ENCODE measurements at places on chromosomes 5 and 9.

DNA sequence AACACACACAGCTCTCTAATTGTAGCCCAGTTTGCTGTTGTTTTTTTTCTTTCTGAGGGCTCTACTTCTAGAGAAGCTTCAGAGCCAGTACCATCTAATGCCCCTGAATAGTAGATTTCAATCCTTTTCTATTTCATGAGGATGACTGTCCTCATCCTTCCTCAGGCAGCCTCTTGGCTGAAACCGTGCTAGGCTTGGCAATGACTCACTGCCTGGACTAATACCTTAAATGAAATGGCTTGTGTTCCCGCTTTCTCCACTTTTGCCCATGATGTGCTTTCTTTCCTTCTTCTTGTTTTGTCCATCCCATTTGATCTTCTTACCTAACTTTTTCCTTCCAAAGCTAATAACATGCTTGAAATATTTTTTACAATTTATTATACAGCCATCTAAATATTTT lies 80.1 kb downstream of the ITGA1 start:
- no peak for DNase-seq

DNA sequence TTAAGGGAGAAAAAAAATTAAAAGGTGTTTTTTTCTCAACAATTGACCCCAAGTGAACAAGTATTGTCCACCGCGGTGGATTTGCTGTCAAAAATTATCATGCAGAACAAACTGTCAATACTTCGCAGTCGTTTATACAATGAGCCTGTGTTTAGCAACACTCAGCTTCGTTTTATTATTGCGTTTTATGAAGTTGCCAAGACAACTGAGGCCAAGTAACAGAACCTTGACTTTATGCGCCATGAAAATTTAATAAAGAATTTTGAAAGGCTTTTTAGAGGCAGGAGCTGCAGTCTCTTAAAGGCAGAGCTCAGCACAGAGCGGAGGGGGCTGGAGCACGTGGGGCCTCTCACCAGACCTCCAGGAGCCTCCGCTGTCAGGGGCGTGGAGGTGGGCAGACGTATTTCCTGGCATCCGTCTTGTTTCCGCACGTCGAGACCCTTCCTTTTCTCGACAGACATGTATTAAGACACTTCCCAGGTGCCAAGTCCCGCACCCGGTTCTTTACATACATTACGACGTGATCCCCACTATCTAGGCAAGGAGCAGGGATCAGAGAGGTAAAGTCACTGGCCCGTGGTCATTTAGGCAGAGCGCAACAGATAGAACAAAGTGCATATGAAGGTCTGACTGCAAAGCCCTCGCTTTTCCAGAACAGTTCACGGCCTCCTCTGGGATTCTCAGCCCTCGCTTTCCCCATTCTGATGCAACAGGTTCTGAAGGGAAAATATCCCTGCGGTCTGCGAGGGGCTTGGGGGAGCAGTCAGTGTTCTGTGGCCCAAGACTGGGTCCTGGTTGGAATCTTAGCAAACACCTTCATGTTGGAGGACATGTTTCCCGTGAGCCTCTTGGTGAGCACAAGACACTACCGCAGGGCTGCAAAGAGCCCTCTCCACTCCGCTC lies 164.4 kb downstream of the DAB2IP start:
- no peak for DNase-seq

GRCh38 chr9:98807070-98807813 lies at the start of gene GALNT12:
Gene GALNT12 (plus strand): TSS chr9:98807670. CDS start chr9:98807699, 29 bp downstream.
- no peak for DNase-seq

GRCh38 chr5:129460936-129461710 lies 1.0 kb downstream of the ADAMTS19 start:
- DNase-seq: no peak

DNA sequence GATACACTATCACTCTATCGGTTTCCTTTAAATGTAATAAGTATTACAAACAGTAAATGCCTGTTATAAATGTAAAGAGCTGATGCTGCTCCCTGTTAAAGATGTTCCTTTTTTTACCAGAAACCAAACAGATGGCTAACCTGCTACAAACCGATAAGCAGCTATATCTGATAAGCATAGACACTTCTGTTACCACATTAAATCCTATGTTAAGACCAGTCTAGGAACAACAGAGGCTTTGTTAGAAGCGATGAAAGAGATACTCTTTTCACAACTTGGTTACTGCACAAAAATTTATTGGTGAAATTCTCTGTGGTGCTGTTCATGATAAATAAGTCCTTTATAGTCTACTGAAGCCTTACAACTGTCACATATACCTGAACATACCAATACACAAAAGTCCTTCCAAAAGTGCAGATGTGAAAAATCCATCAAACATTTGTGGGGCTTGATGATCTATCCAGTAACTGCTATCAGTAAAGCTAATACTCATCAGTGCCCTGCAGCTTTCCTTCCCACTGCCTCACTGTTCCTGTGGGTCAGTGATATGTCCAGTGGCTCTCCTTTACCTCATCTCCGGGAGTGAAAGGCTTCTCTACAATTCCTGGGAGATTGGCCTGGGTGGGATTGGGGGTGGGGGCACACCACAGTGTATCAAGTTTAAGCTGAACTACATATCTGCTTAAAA lies 25.8 kb upstream of the PRXL2C start:
- DNase-seq: no peak

DNA sequence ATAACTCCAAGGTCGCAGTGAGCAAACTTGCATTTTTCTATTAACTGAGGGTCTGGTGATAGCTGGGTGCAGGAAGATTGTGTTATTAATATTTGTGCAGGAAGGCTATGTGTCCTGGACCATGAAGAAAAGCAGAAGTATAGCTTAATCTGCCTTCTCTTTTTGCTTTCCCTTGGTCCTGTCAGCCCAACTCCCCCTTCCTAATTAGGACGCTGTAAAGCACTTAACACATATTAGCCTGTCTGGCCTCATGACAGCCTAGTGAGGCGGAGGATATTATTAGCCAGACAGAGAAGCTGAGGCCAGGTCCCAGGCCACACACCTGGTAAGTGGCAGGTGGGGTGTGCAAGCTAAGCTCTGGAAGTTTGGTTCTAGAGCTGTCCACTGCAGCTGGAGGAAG lies 29.5 kb downstream of the SLC46A2 start:
- no peak for DNase-seq

GRCh38 chr9:70094747-70095146 lies 51.1 kb downstream of the MAMDC2 start:
- DNase-seq: no peak

- no peak for DNase-seq
Measured at GRCh38 chr9:98132806-98133631, 14.0 kb upstream of the TRIM14 start.

DNA sequence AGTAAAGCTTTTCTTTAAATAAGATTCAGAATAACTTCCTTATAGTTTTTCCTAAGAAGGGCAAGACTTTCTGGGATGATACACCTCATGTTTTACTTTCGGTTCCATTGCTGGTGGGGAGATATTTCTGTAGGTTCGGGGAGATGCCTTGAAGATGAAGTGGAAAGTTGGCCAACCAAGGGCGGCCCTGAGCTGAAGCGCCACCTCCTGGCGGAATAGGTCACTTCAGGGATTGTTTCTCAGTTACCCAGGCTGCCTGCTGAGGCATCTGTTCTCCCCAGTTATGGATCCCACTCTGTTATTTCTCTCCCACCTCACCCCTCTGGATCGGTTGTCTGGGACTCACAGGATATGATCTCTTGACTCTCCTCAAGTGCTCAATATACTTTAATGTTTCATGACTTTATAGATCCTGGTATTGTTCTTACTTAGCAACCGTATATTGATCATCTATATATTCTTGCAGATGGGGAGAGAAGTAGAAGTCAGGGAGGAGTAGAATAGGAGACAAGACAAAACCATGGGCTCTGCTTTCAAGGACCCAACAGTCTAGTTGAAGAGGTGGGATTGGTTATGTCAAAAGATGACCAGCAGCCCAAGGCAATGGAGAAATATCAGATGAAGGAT lies 23.4 kb downstream of the MEGF10 start:
- DNase-seq: peak; percentile 81

GRCh38 chr9:13646500-13647021 lies 367.1 kb upstream of the MPDZ start:
- no peak for DNase-seq

GRCh38 chr9:135136481-135136880 lies 49.0 kb downstream of the OLFM1 start:
- DNase-seq: no peak

- peak; percentile 71 for DNase-seq
Measured at GRCh38 chr5:135996611-135997010, 32.2 kb upstream of the TGFBI start.

GRCh38 chr9:133437753-133438531 lies 15.8 kb downstream of the ADAMTS13 start:
- DNase-seq: no peak

DNA sequence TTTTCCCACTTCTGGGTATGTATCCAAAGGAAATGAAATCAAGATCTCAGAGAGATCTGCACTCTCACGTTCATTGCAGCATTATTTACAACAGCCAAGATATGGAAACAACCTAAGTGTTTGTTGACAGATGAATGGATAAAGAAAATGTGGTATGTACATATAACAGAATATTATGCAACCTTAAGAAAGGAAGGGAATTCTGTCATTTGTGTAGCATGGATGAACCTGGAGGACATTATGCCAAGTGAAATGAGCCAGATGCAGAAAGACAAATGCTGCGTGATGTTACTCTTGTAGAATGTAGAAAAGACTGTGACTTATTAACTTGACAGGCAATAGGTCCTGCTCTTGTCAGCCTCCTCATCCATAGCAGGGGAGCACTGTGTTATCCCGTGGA lies 31.4 kb downstream of the PPARGC1B start:
- DNase-seq: no peak

- DNase-seq: no peak
Measured at GRCh38 chr9:105679257-105680022, 14.9 kb upstream of the TMEM38B start.

GRCh38 chr5:142323480-142324135 lies 1.2 kb downstream of the SPRY4 start:
- DNase-seq: no peak

- DNase-seq: no peak
Measured at GRCh38 chr5:115116001-115116400, 53.7 kb downstream of the TRIM36 start.
